Omental fat pad (tissue), 4 donors: ENCODE measurements at places on chromosomes 6 and 20.

GRCh38 chr20:7760247-7761031, 179.8 kb downstream of the HAO1 start:
- DNase-seq: no peak

- DNase-seq: no peak
Observed at GRCh38 chr20:1632178-1632577, 12.4 kb upstream of the SIRPB1 start.

- no peak for DNase-seq
Observed at GRCh38 chr20:13436530-13436929, 202.2 kb downstream of the TASP1 start.

GRCh38 chr6:33630014-33630413, 8.9 kb downstream of the ITPR3 start:
- DNase-seq: no peak

DNA sequence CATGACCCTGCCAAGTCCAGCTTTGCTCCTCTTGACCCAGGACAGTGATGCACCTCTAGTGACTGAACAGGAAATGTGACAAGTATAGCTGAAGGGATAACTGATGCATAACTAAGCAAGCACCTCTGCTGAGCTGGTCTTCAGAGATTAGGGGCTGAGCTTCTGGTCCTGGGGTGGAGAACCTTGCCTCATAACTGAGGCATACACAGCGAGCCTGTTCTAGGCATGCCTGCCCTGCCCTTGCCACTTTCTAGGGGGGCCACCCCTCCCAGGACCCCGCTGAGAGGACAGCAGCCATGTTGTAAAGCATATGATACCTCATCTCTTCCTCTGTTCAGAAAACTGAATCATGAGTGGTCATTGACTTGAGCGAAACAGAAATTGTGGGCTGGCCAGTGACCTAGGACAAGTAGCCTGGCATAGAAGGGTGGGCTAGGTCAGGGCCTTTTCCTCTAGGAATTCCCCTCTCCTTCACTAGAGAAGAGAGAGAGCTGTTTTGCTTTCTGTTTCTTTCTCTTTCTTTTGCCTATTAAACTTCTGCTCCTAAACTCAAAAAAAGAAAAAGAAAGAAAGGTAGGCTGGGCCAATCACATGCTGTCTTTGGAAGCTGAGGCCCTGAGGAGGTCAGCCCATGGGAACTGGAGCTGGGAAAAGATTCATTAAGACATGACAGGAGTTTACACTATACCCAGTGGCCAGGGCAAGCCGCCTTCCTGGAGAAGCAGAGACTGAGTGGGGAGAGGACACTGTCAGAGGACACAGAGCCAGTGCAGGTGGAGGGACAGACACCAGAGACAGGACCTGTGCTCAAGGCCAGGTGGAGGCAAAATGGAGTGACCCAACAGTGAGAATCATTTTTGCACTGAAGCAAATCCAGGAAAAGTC, 23.1 kb downstream of the ALDH5A1 start:
- DNase-seq: no peak

GRCh38 chr20:8388141-8388540, 256.1 kb downstream of the PLCB1 start:
- no peak for DNase-seq

GRCh38 chr6:160883999-160884398, 107.6 kb upstream of the MAP3K4 start:
- DNase-seq: no peak

- no peak for DNase-seq
Observed at GRCh38 chr20:5270603-5271002, 46.2 kb downstream of the PROKR2 start.

DNA sequence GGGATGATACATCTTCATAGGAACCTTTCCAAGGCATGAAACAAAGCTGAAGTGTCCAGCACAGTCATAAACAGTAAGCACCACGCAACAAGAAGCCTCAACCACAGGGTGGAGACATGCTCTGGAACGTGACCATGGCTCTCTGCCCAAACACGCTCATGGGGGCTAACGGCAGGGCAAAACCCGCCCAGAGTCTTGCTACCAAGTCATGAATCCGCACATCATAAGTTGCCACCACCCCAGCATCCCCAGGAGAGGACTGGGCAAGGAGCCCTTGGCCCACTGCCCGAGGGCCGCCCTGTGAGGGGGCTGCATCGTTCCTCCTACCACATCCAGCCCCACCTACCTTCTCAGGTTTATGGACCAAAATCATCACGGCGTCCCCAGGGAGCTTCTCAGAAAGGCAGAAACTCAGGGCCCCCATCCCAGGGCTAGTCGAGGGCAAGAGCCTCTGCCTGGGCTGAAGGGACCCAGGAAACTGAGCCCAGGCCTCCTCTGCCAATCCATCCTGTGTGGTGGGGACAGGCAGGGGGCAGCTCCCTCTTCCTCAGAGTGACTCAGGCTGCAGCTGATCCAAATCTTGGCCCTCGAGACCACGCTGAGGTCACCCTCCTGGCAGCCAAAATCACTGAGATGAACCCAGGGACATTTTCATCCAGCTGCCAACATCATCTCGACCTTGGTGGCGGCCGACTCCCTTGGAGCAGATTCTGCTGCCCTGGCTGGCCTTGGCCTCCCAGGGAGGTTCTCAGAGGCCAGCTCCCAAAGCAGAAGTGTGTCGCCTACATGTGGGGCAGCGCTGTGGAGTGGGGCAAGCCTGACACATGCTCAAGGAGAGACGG, 42.6 kb downstream of the BMP7 start:
- DNase-seq: no peak

DNA sequence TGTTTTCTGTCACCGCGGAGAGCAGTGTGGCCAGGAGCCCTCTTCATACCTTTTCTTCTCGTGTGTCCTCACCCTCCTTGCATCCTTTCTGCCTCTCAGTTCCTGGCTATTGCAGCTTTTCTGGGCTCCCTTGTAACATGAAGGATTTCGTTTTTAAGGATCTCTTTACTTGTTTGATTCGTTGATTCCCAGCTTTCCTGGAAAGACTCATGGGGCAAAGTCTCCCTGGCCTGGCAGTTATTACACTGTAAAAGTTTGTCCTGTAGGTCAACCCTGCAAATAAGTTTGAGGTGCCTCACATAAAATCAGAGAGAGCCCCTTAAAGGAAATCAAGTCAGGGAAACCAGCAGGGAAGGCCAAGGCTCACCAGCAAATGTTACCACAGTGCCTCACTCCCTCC, 70.1 kb downstream of the ISM1 start:
- no peak for DNase-seq

DNA sequence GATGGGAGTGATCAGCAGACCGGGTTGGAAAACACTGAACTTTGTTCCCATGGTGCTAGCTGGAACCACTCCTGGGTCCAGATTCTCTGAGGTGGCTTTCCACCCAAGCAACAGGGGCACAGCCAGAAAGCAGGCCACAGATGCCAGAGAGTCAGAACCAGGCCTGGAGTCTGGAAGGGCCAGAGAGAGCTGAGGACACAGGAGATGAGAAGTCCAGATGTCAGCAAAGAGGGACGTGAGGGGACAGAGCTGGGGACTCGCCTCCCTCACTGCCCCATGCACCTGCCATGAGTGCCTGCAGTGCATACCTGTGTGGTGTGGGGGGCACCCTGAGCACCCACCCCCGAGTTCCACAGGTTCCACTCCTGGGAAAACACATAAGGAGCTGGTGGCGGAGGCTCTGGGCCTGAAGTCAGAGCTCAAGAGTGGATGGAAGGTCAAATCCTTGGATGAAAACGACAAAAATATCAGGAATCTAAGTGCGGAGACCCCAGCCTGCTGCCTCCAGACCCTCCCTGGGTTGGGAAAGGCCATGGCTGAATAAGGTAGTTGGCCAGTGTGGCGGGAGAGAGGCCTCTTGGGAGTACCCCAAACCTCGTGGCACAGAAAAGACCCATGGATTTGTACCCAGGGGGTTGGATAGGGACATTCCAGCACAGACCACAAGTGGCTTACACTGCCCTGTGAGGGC, 224.2 kb downstream of the SYNDIG1 start:
- DNase-seq: no peak

GRCh38 chr6:48150701-48151100, 39.7 kb upstream of the PTCHD4 start:
- no peak for DNase-seq

DNA sequence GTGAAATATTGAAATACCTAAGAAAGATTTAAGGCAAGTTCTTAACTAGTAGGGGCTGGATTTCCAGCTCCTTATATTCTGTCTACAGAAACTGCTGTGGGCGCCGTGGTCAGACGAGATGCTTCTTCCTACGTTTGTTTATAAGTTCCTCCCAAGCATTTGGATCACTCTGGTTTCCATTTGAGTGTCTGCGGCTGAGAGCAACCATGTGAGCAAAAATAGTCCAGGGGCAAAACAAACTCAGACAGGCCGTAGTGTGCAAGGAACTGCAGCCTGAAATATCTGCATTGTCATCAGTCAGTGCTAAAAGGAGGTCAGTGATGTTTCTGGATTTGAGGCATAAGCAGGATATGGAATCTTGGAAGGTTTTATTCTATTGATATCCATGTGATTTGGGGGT, 485.9 kb upstream of the JAG1 start:
- no peak for DNase-seq

DNA sequence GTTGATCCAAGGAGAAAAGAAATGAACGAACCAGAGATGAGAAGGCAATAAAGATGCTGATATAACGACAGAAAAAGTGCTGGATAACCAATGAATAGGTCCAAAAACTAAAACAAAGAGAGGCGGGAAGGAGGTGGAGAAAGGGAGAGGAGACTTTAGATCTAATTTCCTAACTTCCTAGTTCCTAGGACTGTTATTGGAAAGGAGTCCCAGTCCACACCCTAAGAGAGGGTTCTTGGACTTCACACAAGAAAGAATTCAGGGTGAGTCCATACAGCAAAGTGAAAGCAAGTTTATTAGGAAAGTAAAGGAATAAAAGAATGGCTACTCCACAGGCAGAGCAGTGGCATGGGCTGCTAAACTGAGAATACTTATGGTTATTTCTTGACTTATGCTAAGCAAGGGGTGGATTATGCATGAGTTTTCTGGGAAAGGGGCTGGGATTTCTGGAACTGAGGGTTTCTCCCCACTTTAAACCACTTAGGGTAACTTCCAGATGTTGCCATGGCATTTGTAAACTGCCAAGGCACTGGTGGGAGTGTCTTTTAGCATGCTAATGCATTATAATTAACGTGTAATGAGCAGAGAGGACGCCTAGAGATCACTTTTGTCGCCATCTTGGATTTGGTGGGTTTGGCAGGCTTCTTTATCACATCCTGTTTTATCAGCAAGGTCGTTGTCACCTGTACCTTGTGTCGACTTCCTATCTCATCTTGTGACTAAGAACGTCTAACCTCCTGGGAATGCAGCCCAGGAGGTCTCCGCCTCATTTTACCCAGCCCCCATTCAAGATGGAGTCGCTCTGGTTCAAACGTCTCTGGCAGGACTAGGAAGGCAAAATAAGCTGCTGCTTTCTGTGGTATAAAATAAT, 60.9 kb upstream of the RBM24 start:
- DNase-seq: no peak
